Activated naive CD4-positive, alpha-beta T cell treated with anti-CD3 and anti-CD28 coated beads, Interleukin-2, amount 50 U/mL, for 16 hours (primary cell): ENCODE measurements at places on chromosomes 4 and X.

DNA sequence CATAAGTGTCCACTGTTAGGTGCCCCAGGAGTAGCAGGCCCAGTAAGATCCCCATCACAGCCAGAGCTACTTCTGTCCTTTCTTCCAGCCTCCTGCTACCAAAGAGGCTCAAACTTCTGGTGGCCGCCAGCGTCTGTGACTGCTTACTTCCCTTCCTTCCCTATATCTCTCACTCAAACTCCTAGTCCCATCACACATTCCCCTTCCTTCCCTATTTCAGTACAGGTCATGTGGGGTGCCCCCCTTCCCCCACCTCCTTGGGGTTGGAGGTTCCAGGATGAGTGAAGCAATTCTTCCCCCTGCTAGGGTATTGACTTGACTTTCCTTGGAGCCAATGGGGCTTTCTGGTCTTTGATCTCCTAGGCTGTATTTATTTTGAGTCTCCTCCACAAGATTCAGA is at the start of gene VSIG4:
Gene VSIG4, minus strand, starts transcription at position 137 of the 400 bp plus-strand sequence. Its CDS starts 82 bp downstream, at position 55.
- no peak for DNase-seq

DNA sequence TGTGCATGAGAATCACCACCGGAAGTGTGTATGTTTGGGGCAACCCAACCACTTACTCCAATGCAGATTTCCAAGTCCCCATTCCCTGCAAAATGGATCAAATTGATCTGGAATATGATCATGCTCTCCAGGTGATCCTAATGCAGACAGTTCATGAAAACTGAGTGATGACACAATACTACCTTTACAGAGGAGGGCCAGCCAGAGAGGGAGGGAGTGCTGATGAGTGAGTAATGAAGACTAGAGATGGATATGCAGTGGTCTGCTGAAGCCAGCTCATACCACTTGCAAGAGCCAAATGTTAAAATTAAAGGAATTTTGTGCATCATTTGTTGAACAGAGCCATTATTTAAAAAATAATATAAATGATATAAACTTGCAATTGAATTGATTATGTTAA is 10.2 kb upstream of the CPE start:
- no peak for DNase-seq

GRCh38 chr4:114036426-114036825 is 57.0 kb upstream of the ARSJ start:
- DNase-seq = no peak

- DNase-seq = no peak
Measured at GRCh38 chr4:137393044-137393443, 139.2 kb downstream of the PCDH18 start.

GRCh38 chrX:82458207-82458754 is 1049.8 kb upstream of the POU3F4 start:
- DNase-seq = no peak

- DNase-seq = no peak
Measured at GRCh38 chrX:39096599-39096998, 295.3 kb downstream of the MID1IP1 start.

DNA sequence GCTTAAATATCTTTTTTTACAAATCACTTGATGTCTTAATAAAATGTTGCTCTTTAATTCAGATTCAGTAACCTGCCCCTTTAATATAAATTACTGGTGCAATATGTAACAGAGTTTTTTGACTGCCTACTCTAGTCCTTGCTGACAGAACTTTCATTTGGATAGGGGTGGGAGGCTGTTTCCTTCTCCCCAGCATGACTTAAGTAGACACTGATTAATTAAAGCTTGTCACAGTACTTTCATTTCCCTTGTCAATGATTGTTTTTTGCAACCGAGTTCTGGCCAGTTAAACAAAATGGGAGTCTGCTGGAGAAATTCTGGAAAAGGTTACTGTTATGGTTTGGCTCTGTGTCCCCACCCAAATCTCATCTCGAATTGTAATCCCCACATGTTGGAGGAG is 37.3 kb upstream of the BBS12 start:
- DNase-seq = no peak

DNA sequence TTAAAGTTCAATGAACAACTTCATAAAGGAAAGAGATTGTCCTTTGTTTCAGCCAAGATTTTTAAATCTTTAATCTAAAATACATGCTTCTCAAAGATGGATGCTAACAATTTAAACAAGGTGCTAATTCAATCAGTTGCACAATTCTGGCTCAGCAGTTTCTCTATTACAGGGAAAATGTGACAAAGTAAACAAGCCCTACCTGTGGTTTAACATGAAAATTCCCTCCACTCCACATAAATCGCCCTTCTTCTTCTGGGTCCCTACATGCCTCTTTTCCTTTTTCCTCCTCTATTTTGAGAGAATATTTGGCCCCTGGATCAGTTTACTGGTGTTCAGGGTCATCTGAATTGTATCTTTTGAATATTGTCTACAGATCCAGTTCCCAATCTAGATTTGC is 80.6 kb downstream of the FRYL start:
- no peak for DNase-seq

DNA sequence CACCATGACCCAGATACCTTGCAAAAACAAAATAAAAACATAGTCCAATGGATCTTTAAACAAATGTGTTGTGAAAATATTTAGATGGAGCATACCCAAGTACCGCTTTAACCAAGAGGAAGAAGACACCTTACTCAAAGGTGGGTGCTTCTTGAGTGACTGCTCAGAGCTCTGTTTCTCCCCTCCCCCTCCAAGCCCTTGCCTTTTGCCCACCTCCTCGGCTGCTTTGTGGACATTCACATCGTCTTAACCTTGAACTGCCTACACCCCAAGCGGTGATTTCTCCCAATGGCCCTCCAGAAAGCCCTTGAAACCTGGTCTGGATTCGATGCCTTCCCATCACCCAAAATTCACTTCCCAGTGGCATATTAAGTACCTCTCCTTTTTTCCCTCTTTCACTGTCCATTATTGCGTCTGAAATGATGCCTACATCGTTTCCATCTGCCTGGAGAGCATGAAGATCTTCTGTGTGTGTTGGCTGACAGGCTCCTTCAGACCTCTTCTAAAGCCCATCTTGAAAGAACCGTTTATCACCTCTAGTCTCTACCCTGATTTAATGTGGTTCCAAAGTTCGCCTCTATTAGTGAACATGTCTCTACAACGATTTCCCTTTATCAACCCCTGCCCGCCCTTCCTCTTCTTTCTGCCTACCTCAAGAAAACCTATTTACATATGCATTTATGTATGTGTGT is 968 bp downstream of the GPRIN3 start:
- DNase-seq = no peak

DNA sequence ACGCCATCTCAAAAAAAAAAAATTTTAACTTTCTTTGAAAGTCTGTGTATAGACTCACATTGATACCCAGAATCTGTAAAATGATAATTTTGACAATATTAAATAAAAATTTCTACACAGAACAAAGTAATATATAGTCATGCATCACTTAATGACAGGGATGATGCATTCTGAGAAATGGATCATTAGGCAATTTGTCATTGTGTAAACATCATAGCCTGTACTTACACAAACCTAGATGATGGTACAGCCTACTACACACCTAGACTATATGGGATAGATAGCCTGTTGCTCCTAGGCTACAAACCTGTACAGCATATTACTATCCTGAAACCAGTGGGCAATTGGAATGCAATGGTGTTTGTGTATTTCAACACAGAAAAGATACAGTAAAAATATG is 107.7 kb downstream of the BLTP1 start:
- DNase-seq = no peak

GRCh38 chr4:183554878-183555585 is 50.2 kb downstream of the ING2 start:
- DNase-seq = no peak

DNA sequence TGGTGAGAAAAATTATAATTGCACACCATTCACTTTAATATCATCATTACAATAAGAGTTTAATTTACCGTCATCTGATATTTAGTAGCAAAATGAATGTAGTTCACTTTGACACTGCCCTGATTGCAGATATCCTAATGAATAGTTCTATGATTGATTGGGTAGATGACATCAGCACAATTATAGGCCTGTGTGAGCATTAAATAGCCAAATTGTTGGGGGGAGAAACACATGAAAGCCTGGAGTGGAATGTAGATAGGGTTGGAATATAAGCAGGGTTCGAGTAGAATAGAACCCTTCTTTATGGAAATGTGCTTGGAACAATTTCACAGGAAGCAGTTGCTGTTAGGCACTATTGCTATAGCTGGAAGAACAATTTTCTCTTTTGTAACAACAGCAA is 1526.2 kb downstream of the RPA4 start:
- DNase-seq = no peak

DNA sequence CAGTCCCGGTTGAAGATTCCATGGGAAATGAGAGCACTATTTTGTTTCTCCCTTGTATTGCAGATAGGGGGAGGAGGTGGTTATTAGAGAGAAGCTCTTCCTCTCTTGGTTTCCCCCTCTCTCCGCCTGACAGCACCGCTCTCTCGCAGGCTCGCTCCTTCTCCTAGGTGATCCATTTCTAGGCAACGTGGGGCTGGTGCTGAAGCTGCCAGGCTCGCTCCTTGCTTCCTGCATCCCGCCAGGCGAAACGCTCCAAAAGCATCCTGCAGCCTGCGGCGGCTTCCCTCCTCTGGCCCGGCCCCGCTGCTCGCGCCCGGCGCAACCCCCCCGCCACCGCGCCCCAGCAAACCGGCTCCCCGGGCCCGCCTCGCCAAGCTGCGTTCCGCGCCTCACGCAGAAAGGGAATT is at the start of gene GRID2:
Gene GRID2, plus strand, starts transcription at position 346 of the 407 bp plus-strand sequence.
- DNase-seq = no peak

DNA sequence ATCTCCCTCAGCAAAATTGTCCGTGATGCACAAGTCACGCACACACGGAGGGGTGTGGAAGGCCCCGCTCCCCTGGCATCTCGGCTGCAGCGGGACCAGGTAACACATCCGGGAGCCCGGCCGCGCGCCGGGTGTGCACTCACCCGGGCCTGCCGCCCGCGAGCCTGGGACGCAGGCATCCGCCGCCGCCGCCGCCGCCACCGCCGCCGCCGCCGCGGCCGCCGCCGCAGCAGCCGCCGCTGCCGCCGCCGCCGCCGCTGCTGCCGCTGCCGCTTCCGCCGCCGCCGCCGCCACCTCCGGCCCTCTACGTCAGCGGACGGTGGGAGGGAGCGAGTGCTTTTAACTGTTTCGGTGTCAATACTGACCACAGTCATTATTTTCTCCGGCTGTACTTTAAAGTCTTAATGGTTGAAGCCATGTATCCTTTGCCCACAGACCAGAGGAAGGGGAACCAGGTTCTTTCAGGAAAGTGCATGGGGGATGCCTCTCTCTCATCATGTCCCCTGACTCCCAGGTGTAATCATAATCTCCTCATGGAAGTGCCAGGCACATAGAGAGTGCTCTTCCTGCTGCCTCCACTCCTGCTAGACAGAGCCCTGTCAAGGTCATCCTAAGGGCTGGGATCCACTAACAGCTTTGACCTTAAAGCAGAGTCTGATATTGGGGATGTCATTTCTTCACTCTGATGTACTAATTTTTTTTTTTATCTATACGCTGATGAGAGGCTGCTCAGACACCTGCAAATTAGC is 38.0 kb downstream of the MAGEE2 start:
- DNase-seq = peak; percentile 43

DNA sequence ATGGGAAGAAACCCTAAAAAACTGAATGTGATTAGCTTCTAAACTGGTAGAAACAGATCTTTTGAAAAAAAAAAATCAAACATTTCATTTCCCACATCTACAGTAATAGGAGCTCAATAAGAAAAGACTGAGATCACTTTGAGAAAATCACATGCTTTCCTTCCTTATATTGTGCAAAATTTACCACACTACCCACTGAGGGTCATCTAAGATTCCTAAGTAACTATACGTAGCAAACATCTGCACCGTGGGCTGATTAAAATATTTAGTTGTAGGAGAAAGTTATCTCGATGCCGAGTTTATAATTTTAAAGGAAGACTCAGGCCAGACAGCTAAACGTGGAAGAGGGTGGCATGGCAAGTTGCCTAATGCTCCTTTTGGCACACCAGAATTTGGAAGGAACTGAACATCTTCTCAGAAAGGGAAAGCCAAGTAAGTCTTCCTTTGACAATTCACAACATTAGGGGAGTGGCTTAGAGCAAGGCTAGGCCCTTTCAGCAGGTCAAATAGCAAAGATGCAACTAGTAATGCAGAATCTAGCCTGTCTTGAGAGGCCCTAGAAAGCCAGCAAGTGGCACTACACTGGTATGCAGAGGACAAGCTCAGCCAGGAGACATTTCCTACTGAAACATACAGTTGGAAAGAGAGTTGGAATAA is 128.0 kb downstream of the TMA16 start:
- DNase-seq = no peak

- no peak for DNase-seq
Measured at GRCh38 chr4:154076921-154077320, 288.0 kb upstream of the SFRP2 start.

DNA sequence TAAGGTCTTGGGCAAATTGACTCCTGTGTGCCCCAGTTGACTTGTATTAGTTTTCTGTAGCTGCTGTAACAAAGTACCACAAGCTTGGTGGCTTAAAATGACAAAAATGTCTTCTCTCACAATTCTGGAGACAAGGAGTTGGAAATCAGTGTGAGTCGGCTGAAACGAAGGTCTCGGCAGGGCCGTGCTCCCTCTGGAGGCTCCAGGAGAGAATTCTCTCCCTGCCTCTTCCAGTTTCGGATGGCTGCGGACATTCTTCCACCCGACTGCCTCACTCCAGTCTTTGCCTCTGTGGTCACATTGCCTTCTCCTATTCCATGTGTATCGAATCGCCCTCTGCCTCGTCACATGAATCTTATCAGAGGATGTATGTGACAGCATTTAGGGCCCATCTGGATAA is 66.0 kb upstream of the PHOX2B start:
- DNase-seq = no peak

DNA sequence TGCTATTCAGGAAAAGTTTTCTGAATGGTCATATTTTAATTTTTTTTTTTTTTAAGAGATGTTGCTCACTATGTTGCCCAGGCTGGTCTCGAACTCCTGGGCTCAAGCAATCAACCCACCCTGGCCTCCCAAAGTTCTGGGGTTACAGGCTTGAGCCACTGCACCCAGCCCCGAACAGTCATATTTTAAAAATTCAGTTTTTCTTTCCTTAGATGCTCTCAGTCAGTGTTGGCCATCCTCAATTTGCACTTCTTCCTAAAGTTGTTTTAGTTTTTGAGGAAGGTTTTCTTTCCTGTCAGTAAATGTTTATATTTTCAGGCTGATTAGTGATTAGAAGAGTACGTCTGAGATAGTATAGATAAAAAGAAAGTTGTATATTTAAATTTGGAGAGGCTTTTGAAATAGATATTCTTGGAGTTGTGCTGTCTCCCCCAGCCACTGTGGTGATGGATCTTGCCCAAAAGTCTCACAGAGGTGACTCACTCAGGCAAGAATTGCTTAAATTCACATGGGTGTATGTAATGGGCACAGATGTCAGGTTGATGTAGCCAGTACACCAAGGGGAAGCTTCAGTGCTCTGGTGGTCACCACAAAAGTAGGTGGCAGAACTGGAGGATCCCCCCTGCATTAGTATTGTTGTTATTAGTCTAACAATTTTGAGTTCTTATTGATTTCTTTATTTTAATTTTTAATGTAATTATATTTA is 72.2 kb upstream of the ELOVL6 start:
- DNase-seq = no peak
